ENCODE measurements at places on chromosomes 11 and 22.

GRCh38 chr11:6968816-6969215, 42.6 kb downstream of the ZNF215 start:
- DNase-seq, result peak; percentile 62

- no peak for DNase-seq
Measured at GRCh38 chr11:42075180-42075579, 615.7 kb upstream of the LRRC4C start.

DNA sequence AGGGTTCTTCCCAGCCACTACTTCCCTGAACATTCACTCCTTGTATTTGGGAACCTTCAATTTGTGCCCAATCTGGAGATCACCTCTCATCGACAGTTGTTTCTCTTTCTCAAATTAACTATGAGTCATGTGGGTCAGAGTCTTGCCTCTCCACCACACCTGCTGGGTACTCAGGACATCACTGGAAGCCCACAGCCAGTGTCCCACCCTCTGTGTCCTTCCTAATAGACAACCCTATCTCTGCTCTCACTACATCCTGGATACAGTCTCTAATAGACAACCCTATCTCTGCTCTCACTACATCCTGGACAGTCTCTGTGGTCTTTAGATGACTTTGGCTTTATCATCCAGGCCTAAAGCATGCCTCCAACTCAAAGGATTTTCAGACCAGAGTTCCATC, 70.1 kb downstream of the ARL14EP start:
- no peak for DNase-seq

DNA sequence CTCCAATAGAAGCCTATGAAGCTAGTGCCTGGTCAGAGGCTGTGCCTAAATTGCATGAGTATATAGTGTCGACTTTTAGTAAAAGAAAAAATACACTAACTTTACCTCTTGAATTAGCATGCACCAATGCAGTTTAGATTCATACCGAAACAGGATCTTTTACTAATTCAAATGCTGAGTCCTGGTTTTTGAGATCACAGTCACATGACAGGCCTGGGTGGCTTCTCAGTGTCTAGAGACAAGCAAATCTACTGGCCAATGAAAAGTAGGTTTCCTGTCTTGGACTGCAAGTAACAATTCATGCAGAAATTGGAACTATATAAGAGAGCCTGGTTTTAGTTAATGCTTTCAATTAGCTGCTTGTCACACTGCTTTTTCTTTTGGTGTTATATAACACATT, 7.2 kb downstream of the ARHGEF12 start:
- no peak for DNase-seq

DNA sequence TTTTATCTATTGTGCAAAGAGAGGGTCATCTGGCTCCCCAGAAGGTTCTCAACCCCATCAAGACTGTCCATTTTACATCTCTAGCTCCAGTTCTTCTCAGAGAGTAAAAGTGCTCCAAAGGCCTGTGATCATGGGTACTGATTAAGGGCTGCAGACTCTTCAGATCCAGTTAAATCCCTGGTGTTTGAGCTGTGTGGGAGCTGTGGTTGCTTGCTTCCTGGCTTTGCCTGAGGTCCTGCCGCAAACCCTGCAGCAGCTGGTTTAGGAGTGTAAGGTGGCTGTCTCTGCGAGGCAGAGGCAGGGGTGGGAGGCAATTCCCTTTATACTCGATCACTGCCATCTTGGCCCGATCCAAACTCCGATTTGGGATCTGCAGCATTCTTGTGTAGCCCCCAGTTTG, 1.2 kb downstream of the MRPL17 start:
- DNase-seq, result no peak

DNA sequence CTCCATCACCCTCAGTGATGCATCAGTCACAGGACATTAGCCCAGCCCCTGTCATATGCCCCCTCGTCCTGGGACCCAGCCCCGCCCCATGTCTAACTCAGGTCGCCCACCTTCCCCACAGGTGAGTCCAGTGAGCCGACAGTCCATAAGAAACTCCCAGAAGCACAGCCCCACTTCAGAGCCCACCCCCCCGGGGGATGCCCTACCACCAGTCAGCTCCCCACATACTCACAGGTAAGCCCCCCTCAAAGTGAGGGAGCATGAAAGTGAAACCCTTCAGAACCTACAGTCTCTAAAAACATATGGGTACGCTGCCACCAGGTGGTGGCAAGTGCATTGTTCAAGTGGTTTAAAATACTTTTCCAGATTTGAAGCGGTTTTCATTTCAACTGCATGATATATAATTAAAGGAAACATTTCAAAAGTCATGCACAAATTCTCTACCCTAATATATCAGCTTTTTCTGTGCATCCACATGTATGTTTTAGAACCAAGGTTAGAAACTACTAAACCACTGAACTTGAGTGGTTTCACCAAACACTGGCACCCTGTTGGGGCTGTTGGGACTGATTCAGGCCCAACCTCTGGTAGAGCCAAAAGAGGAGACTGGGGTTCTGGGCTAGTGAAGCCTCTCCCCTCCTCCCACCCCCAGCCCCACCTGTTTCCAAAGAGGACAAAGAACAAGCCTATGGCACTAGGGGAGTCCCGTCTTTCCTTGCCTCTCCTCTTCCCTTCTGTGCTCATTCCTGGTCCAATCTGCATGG, 17.3 kb downstream of the EPS8L2 start:
- DNase-seq, result peak; percentile 55

- no peak for DNase-seq
Measured at GRCh38 chr22:46536537-46537224, 739 bp downstream of the CELSR1 start.

GRCh38 chr11:12075822-12076821, 34.3 kb upstream of the MICAL2 start:
- peak; percentile 100 for DNase-seq

- no peak for DNase-seq
Measured at GRCh38 chr11:44680982-44681597, 45.7 kb upstream of the TSPAN18 start.
